ENCODE measurements at places on chromosomes 3 and 15. TPM values are rescaled to one million over a fixed set of nuclear protein-coding genes. Genes with fewer than 3 reads are reported as not detected.

- DNase-seq = no peak
These were observed 1.4 kb downstream of the AHSG start for GRCh38 chr3:186614266-186614596.

DNA sequence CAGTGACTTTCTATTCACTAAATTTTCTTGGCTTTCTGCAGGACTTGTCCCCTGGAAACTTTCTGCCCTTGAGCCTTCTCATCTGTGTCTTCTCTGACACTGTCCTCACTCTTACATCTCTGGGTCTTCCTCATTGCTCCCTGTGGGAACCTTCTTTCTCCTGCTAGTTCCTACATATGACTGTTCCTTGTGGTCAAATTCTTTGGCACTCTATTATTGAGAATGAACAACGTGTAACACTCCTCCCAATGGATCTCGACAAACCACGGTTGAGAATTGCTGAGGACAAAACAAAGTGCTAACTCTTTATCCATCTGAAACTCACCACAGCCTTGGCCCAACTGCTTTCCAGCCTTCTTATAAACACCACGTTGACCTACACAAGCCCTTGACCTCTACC is 3.5 kb upstream of the FAM81A start:
- peak; percentile 66 for DNase-seq

DNA sequence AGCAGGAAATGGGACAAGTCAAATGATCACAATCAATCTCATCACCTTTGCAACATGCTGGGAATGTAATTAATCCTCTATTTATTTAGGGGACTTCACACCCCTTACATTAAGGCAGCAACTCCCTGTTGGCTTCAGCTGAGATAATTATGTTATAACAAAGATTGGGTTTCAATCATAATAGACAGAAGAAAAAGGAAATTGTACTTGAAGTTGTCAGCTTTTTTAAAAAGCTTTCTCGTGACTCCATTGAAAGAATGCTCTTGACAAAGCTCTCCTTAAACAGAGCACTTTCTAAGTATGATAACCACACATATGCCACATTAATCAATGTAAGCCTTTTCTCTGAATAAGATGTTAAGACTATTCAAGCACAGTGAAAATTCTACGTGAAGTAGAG is 65.7 kb downstream of the SHQ1 start:
- no peak for DNase-seq

GRCh38 chr3:96537165-96537564 is 277.2 kb upstream of the EPHA6 start:
- DNase-seq = no peak

DNA sequence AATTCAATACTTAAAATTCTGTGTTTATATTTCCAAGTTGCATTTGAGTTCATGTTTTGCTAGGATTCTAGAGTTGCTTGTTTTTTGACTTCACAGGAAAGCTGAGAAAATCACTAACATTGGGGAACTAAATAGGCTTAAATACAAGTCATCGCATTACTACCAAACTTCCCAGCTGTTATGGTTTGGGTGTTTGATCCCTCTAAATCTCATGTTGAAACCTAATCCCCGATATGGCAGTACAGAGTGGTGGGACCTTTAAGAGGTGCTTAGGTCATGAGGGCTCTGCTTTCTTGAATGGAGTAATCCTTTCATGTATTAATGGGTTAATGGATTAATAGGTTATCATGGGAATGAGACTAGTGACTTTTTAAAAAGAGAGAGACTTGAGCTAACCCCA is 77.2 kb upstream of the ARPP21 start:
- no peak for DNase-seq

GRCh38 chr3:134059671-134060560 is 30.2 kb upstream of the SLCO2A1 start:
- no peak for DNase-seq

GRCh38 chr15:64774037-64774628 is 1.3 kb downstream of the RBPMS2 start:
- no peak for DNase-seq

DNA sequence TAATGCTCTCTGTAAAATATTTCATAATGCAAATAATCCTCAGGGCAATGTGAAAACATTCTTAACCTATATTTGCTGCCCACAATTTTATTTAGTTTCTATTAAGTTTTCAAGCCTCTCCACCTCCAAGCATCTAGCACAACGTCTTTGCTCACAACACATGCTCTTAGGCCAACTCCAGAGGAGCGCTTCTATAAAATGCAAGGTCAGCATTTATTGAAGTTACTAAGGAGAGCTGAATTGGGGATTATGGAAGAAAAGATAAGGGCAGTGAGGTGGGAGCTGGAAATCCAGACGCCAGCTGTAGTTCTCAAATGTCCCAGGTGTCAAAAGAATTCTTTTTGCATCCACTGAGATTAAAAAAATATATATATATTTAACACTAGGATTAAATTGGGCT is 996 bp downstream of the RABL3 start:
- no peak for DNase-seq

DNA sequence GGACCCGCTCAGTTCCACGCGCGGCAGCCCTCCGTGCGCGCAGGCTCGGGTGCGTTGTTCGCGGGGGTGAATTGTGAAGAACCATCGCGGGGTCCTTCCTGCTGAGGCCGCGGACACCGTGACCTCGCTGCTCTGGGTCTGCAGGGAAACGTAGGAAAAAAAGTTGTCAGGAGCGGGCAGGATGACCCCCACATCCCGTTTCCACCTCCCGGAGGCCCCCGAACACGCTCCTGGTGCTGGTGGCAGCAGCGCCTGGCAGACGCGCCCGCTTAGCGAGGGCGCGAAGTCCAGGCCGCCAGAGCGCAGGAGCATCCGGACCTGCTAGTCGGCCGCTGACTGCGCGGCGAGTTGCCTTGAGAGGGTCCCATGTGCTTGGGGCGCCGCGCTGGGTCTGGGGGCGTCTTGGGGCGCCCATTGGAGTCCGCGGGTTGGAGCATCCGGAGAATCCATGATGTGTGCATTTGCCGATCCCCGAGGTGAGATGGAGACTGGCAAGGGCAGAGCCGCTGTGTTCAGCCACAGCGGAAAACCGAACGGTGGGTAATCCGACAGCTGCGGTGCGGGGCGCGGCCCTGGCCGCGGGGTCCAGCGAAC is 520 bp downstream of the GREM1 start:
- DNase-seq = no peak

GRCh38 chr3:64940596-64941348 is 253.0 kb upstream of the ADAMTS9 start:
- DNase-seq = no peak

DNA sequence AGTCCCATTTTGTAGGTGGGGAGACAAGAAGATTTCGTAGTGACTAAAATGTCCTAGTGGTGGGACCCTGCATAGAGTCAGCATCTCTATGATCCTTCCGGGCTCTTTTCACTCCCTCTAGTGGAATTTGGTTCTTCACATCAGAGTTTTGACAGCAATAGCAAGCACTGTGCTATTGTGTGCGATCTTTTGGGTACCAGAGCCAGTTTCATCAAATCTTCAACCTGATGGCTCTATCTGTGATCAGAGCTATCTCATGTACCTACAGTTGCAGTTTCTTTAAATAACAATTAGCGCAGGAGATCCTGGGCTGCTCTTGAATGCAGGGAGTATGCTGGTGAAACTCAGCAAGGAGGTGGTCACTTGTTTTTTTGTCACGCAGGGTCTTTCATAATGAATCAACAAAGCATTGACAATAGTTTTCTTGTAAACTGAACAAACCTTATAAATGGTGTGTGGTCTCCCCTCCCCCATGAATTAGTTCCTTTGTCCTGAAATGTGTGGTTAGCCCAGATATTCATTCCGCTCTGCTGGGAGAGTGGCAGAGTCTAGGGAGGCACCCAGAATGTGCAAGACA is 257.2 kb upstream of the SOX2 start:
- no peak for DNase-seq

DNA sequence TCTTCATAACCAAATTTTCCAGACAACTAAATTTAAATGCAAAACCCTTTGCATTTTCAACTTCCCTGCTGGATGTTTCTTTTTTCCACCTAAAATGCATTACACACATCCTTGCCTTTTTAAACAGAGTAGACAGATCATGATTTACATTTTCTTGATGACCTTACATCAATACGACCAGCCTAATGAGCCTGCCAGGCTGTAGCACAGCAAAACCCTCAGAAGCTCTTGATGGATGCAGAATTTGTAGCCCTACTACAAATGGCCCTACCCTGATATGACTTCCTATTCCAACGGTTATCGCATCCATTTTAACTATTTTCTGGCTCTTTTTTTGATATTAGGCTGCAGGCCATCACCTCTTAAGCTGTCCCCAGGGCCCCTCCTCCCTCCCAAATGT is 66.3 kb downstream of the NTRK3 start:
- DNase-seq = no peak

GRCh38 chr15:90780916-90781315 is 63.8 kb downstream of the BLM start:
- DNase-seq = no peak

GRCh38 chr15:93983526-93983925 is 247.8 kb upstream of the MCTP2 start:
- DNase-seq = no peak

DNA sequence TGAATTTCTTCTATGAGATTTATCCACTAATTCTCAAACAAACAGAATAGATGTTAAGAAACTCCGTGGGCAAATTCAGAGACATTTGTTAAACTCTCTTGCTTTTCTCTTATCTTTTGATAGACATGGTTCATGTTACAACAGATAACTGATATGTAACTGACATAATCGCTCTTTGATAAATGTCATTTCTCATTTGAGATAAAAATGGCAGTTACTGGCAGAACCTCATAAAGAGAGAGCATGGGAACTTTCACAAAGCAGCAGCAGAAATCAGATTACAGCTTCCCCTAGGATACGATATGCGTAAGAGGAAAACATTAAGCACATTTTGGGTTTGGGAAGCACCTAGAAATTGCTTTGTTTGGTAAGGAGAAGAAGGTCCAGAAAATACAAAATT is 126.1 kb downstream of the CADPS start:
- no peak for DNase-seq

DNA sequence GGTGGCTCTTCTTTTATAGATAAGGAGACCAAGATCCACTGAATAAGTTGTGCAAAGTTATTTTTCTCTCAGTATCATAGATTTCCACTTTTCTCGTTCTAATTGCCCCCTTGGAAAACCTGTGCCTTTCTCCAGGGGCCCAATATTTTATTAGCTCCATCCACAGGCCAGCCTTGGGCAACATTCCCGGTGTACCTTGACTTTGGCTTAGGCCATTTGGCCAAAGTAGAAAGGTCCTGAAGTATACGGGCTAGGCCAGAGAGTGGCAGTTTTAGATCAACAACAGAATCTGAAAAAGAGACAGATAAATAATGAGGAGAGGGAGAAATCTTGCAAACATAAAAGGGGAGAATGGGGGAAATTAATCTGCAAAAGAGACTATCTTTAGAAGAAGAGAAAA is 91.7 kb upstream of the CHMP2B start:
- no peak for DNase-seq

GRCh38 chr15:88909956-88910831 is 3.0 kb downstream of the MFGE8 start:
- no peak for DNase-seq

GRCh38 chr15:79067072-79067833 is 23.3 kb downstream of the RASGRF1 start:
- DNase-seq = no peak

GRCh38 chr3:128780101-128780837 is 54.3 kb downstream of the RAB7A start:
- no peak for DNase-seq

DNA sequence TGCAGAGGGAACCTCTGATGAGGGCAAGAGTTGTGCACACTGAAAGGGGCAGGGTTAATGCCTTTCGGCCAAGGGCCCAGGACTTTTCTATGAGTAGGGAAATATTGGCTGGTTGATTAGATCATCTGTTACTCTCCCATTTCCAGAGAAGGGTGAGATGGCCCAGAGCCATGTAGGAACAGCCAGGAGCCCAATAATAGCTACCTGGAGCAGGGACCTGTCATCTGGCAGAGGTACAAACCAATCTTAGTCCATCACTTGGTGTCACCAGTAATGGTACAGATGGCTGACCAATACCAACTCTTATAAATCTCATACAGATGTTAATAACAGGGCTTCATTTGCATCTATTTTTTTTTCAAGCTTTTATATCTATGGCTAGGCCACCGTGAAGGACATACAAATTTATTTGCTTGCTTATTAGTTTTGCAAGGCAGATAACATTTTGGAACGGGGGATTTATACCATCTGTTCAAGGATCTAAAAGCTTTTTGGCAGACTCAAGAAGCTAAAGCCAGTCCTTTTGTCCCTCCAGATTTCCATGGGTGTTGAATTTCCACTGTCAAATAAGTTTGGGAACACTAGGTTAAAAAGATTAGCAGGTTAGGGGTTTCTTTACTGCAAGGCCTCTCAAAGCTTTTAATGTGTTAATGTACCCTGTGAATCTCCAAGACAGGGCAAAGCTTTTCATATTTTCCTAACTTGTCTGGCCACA is 79.3 kb downstream of the TNIK start:
- DNase-seq = no peak

DNA sequence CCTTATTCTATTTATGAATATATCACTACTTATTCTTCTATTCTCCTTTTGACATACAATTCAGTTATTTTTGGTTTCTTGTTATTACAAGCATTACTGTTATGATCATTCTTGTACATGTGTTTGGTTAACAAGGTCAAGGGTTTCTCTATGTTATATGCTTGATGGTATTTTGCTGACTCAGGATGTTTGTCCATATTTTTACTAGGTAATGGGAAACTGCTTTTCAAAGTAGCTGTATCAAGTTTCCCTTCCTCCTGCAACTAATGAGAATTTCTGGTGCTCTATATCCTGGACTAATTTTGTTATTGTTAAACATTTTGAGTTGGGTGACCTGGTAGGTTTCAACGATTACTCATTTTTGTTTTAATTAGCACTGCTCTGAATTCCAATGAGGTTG is 841.0 kb downstream of the OTOL1 start:
- DNase-seq = no peak

- DNase-seq = no peak
These were observed 361.3 kb downstream of the ULK4 start for GRCh38 chr3:41600616-41601015.

DNA sequence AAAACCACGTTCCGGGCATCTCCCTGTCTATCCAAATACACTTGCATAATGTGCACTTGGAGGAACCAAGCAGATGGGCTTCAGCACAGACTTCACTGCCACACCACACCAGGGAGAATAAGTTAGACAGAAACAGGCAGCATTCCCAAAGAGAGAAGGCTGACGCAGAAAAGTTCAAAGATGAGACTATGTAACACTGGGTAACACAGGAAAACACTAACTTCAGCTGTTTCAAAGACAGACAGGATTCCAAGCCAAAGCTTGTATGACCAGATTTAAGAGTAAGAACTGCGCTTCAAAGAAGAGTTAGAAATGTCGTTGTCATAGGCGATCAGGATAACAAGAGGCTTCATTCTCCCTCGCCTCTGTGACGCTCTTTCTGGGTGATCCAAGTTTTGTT is 19.9 kb downstream of the SLC51A start:
- no peak for DNase-seq

TMEM115 gene
- total RNA-seq = 85.6 TPM

CSNK1G1 gene
- 10.7 TPM for total RNA-seq

ESYT3 gene
- 0.45 TPM for total RNA-seq

ECE2 gene
- 0.66 TPM for total RNA-seq

GP5 gene
- not detected for total RNA-seq

CACNA2D2 gene
- total RNA-seq = 0.84 TPM

SHC4 gene
- total RNA-seq = 2.1 TPM

C3orf85 gene
- not detected for total RNA-seq

MUSTN1 gene
- total RNA-seq = 13.5 TPM

FSIP1 gene
- 4.6 TPM for total RNA-seq

All from esophagus muscularis mucosa (tissue), 4 donors.